ENCODE measurements at places on chromosomes 7 and 10.

- no peak for DNase-seq
Observed at GRCh38 chr7:136023134-136023869, 46.1 kb upstream of the MTPN start.

DNA sequence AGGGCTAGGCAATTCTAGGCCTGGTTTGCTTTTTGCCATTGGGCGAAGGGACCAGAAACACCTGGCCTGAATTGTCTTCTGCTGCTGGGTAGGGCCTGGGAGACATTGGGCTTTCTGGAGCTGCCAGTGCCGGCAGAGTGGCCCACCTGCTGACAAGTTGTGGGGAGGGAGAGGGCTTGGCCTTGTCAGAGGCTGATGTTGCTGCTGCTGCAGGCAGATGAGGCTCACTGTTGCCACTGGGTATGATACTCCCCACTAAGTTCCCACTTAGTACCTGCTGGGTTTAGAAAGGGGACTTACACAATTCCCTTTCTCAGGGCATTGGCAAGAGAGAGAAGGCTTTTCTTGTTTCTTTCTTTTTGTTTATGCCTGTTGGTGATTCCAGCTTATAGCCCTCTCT lies 289.6 kb upstream of the NPVF start:
- DNase-seq = no peak

DNA sequence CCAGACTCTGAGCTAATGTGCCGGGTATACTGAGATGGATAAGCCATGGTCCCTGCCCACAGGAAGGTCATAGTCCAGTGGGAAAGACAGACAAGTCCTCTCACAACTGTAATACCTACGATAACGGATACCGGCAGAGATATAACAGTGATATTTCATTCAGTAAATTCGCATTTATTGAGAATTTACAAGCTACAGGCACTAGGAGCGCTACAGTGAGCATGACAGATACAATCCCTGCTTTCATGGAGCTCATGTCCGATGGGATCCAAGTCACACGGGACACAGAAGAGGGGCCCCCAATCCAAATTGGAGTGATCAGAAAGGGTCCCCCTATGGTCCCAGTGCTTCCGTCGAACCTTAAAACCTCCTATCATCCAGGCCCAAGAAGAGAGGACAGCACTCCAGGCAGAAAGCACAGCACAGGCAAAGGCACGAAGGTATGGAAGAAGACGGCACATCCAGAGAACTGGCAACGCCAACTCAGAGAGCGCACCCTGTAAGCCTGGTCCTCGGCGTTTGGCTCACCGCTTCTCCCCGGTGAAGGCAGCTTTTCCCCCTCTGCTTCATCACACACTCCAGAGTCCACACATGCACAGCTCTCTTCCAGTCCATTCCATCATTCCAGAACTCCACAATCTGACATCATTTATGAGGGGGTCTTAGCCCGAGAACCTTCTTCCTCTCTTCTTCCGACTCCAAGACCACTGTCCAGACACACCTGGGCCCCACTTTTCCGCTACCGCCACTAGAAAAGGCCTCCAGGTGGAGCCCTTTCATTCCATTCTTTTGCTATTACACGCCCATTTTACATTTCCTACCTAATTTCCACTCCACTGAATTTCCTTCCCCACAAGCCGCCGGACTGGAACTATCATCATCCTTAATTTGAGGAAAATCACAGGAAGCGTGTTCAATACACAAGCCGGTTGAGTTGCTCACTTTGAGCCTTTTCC lies 47.8 kb upstream of the NKX2-3 start:
- DNase-seq = no peak

- DNase-seq = no peak
Observed at GRCh38 chr7:30226614-30227268, 57.7 kb upstream of the ZNRF2 start.

DNA sequence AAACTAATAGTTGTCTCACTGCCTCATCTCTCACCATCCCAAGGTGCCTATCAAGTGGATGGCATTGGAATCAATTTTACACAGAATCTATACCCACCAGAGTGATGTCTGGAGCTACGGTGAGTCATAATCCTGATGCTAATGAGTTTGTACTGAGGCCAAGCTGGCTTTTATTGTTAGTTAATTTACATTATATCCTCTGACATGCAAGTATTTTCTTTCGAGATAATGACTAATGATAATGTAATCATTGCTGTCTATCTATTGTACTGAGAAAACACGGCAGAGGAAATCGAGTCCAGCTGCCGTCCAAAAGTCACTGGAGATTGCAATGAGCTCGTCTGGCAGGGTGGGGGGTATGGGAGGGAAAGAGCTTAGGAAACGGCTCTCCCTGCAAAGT lies 172.4 kb upstream of the LANCL2 start:
- DNase-seq = no peak

- peak; percentile 5 for DNase-seq
Observed at GRCh38 chr7:25597946-25598345, 369.7 kb upstream of the NPVF start.

DNA sequence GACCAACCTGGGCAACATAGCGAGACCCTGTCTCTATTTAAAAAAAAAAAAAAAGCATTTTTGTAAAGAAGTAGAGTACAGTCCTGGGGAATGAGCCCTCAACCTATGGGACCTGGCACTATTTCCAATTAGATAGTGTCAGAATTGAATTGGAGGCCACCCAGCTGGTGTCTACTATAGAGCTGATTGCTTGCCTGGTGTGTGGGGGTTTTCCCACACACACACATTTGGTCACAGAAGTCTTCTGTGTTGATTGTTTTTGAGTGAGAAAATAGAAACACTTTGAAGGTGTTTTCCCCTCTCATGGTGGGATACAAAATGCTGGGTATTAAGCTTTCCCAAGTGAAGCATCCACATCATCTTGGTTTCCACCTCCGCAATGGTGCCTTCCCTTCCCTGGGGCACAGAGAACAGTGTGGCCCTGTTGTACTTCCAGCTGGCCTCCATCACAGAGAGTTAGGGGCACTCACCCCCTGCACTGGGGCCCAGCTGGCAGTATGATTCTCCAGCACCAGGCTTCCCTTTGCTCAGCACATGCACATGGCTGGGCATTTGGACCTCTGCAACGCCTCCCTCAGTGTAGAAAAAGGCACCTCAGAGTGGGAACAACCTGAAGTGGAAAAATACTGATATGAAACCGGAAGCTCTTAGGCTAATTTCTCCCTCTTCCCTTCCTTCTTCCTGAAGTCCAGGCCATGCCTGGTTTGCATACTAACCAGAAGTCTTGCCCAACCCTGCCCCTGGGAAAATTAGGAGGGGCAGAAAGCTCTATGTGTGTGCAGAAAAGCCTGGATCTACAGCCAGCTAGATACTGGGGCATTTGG lies 10.7 kb upstream of the NFKB2 start:
- DNase-seq = peak; percentile 53

GRCh38 chr7:46738165-46738564 lies 817.1 kb upstream of the IGFBP3 start:
- no peak for DNase-seq

DNA sequence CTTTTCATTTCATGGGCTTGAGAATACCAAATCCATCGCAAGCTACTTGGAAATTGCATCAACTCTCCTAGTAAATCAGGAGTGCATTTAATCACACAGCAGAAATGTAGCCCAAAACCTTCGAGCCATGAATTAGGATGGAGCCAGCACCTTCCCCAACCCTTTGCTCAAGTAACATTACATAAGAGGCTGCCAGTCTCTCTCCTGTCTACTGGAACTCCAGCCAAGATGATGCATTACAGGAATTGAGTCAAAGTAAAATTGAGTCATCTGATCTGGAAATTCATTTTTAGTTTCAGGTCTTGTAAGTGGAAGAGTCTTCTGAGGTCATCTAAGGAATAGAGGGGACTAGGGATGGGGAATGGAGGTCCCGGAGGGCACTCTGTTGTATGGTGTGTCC lies 69.7 kb upstream of the FHIP2A start:
- DNase-seq = no peak

DNA sequence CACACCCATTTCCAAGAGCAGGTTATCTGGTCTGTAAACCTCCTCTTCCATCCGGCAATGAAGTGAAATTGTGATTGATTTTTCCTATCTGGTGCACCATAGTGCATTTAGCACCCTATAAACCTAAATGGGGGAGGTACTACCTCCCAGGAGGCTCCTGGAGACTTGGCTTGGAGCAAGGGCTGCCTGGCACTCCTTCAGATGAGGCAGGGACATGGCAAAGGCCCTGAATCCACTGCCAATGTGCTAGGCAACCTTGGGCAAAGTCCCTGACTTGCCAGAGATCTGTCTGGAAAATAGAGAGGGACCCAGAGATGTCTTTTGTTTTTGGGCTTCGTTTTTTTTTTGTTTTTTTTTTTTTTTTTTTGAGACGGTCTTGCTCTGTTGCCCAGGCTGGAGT lies 6.7 kb upstream of the GRID1 start:
- no peak for DNase-seq

GRCh38 chr10:123143162-123143824 lies 4.6 kb upstream of the HMX2 start:
- DNase-seq = no peak

DNA sequence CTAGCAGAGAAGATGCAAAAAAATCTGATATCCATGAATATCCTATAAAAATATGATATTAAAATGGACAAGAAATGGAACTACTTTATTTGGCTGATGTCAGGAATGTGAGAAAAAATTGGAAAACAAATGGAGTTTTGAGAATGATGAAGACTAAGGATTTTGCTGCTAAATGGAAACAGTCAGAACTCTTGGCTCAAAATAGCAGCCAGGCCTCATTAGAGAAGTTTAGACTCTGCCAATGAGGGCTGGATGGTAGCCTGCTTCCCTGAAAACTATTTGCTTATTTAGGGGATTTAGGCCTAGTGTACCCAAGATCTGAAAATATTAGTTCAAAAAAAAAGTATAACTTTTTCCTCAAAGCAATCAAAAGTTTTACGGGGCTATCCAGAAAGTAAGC lies 458.5 kb downstream of the TFEC start:
- no peak for DNase-seq

DNA sequence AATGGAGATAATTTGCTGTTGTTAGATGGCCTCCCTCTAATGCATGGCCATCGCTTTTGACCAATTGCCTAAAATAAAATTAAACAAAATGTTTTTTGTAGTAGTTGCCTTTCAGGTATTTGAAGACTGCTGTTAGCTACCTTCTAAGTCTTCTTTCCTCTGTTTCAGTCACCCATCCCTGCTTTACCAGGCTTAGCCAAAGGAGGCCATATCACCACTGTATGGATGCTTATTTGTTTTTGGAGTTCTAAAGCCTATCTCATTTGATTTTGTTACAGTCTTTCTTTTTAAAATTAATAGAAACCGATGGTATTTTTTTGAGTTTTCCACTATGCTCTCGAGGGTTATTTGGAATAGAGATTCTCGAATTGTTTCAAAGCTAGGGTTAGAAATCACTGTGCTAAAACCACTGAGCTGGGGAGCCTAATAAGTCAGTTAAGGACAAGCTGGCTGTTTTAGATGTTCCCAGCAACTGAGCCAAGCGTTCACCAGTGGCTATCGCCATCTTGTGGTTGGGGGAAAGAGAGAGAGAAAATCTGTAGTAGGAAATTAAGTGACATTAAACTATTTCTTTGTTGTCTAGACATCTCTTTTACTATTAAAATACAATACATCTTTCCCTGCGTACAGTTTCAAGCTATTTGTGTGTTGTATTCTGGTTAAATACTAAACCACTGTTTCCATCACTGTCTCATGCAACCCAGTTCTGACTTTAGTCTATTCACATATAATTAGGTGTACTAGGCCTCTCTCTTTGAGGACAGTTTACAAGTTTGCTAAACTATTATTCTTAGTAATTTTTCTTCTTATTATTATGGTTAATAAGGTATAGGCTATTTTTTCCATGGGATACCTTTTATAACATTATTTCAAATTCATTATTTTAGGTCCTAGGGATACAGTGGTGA lies 52.2 kb downstream of the GPR158 start:
- DNase-seq = peak; percentile 10

DNA sequence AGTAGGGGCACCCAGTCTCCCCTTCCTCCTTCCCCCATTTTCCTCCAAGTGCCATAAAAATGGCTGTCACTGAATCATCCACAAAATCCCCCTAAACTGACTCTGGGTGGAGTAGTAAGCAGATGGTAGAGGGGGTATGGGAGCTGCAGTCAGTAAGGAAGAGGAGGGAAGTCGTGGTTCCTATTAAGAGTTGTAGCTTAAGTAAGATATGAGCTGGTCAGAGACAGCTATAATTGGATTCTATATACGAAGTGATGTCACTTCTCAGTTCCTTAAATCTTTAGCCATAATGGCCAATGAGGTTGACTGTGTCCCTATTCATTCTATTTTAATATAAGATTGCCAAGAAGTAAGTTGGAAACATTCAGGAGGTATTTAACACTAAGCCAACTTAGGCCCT lies 131.7 kb downstream of the SLC16A9 start:
- DNase-seq = no peak

DNA sequence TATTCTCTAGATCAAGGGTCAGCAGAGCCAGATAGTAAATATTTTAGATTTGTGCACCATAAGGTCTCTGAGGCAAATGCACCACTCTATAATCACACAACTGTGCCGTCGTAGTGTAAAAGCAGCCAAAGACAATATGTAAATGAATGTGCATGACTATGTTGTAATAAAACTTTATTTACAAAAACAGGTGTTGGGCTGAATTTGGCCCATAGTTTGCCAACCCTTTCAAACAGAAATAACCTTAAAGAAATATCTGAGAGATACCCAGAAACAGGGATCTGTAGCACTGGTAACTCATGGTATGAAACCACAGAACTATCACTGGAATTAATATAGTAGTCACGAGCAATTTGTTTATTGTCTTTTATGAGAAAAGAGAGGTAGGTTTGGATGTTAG lies 86.0 kb downstream of the ARID5B start:
- DNase-seq = no peak

DNA sequence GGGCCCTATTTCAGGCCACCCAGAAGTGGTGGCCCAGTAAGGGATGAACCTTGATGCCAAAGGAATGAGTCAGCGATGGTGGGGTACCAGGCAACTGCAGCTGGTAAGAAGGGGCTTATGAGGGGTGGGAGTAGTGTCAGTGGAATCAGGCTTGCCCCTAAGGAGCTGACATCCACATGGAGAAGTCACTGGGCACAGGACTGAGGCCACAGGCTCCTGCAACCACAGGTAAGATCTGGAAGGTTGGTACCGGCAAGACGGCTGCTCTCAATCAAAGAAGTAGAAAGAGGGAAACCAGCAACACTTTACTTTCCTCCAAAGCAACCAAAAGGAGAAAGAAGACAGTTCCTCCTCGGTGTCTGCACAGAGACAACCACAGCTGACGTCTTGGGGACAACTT lies 2.5 kb downstream of the GCK start:
- no peak for DNase-seq

- no peak for DNase-seq
Observed at GRCh38 chr7:140059273-140060242, 3.2 kb downstream of the PARP12 start.

GRCh38 chr7:86745013-86745745 lies 101.5 kb downstream of the GRM3 start:
- no peak for DNase-seq

- DNase-seq = no peak
Observed at GRCh38 chr10:63375859-63376258, 89.9 kb downstream of the JMJD1C start.

- DNase-seq = no peak
Observed at GRCh38 chr10:110151971-110152370, 55.4 kb upstream of the MXI1 start.

- no peak for DNase-seq
Observed at GRCh38 chr10:125006188-125006680, 64.3 kb downstream of the ZRANB1 start.

All from inflammatory macrophage treated with lipopolysaccharide for 1 hour (primary cell).